ENCODE measurements at places on chromosomes 1 and 21.

GRCh38 chr1:24999426-24999825, 69.3 kb upstream of the RUNX3 start:
- DNase-seq = no peak

DNA sequence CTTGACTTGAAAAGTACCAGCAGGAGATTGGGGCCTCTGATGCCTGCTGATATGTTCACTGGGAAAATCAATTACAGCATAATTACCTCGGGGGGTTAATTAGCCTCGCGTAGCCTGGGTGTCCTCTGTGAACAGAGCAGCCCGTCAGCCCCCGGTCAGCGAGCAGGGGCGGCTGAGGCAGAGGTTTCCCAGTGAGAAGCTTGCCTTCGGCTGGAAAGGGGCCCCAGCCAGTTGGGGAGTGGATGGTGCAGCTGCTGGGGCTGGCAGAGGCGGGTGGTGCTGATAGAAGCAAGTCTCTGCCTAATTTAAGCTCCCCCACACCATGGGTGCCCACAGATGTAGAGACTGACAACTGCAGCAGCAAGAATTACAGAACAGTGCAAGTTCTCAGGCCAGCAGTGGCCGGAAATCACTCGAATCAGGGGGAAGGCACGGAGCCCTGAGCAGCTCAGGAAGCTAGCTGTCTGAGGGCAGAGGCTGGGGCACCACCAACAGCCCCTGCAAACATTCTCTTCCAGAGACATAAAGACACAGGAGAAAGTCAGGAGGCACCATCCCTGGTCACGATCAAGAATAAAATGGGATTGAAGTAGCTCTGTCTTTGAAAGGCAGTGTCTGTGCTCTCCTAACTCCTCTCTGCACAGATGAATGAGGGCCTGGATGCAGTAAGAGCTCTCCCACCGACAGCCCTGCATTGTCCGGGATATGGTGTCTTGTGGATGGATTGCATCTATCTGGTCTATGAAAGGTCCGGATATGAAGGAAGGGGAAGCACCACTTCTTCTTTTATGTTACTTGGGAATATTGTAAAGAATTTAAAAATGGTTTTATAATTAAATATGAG, 166.5 kb upstream of the CD34 start:
- DNase-seq = no peak

GRCh38 chr1:189350983-189351616, 1126.6 kb downstream of the BRINP3 start:
- no peak for DNase-seq

DNA sequence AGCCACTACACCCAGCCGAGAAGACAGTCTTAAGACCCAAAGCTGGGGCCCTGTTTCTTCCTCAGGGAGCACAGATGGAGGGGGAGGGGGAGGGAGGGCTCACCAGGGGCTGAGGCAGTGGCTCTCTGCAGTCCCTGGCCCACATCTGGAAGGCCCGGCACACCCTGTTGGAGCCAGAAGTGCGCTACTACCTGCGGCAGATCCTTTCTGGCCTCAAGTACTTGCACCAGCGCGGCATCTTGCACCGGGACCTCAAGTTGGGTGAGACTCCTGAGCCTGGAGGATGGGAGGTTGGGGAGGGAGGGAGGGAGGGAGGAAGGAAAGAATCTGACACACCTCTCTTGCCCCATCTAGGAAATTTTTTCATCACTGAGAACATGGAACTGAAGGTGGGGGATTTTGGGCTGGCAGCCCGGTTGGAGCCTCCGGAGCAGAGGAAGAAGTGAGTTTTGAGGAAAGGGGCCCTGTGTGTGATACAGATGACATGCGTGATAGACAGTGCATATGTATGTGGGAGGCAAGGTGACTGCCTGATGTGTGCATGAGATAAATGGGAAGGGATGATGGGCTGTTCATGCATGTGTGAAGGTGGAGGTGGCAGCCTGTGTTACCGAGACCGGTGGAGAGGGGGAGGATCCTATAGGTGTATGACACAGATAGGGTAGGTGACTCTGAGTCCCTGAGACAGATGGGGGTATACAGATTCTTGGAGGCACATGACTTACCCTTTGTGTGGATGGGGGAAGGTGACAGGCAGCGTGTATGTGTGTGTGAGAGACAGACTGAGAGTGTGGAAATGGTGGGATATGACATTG, 1.5 kb downstream of the PLK3 start:
- no peak for DNase-seq

DNA sequence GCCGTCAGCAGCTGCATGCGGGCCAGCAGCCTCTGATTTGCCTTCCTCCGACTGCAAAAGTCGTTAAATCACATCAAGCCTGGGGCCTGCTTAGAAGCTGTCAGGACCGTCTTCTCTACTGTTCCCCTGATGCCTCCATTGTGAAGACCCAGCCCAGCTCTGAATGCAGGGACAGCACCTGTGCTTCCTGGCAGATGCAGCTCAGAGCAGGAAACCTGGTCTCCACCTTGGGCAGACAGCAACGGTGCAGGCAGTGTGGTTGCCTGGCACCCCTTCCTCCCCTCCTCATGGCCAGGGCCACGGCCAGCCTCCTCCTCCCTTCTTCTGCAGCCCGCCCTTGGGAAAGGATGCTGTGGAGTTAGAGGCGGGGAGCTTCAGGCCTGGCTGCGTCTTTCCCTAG, 92.3 kb upstream of the COL6A1 start:
- no peak for DNase-seq

DNA sequence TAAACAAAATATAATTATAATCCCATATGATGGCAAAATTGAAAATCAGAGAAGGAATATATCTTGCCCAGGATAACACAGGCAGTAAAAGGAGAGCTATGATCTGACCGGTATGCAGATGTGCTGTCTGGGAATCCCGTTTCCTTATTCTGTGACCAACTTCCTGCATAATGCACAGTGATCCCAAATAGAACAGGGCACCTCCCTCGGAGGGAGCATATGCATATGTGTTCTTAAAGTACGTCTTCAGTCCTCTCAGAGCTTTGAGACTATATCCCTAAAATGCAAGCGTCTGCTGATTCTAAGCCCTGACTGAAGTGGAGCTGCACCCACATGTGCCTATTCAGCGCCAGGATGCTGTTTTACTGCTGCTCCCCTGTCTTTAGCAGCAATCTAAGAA, 366.1 kb upstream of the PTBP2 start:
- no peak for DNase-seq

Measured in BE2C (cell line).